ENCODE measurements at places on chromosomes 1 and 21.

DNA sequence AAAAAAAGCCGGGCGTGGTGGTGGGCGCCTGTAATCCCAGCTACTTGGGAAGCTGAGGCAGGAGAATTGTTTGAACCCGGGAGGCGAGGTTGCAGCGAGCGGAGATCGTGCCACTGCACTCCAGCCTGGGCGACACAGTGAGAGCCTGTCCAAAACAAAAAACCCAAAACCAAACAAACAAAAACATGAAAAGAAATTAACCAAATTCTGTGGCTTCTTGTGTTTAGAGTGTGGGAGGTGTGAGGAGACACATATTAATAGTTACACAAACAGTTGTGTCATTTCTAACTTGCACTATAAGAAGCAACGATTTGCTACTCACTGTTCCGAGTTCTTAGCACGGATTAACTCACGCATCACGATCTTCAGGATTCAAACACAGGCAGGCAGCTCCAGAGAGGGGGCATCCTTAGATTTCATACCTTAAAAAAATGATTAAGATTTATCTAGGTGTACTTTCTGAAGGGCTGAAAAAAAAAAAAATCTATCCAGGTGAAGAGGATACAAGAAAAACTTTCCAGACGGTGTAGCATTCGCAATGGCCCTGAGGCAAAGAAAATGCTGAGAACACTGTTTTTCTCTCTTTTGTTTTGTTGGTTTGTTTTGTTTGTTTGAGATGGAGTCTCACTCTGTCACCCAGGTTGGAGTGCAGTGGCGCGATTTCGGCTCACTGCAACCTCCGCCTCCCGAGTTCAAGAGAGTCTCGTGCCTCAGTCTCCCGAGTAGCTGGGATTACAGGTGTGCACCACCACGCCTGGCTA lies 713 bp upstream of the HMGCL start:
- DNase-seq: no peak

GRCh38 chr1:55181666-55182065 lies 33.5 kb downstream of the USP24 start:
- no peak for DNase-seq

DNA sequence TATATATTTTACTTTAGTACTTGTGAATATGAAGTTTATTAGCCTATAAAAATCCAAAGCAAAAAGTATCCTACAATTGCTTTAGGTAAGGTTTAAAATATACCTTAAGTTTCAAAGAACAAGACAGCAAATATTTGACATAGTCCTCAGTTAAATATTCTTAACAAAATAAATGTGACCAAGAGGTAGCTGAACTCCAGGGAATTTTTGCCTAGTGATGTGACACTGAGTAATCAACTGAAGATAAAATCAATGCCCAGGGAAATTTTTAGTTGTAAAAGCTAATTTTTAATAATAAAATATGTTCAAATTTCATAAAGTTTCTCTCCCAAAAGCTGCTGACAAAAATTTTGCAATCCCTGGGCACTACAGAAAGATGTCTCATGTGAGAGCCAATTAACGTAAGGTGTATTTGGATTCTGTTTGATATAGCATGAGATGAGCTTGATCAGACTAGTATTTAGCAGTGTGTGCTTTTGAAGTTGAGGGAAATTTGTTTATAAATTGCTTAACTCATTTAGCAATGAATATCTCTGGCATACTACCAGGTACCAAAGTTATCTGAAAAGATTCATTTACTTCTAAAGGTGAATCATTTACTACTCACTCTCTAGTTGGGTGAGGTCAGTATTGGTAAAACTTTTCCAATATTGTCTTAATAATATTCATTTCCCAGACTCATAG lies 80.2 kb upstream of the PALMD start:
- DNase-seq: no peak

DNA sequence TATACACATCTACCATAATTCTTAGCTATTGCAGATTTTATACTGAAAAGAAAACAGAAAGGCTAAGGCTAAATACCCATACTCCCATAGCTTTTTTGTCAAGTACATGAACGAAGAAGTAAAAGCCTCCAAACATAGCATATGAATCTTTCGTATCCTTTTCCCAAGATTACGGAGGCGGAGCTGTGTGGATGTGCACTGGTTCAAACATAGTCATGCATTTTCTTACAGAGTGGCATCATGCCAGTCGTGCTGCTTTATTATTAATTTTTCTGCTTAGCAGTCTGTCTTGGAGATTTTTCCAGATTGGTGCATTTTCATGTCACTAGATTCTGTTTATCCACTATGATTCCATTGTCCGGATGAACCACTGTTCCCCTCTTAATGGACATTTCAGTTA lies 118.7 kb upstream of the RUNX3 start:
- DNase-seq: no peak

GRCh38 chr1:179143322-179143721 lies 61.5 kb downstream of the TOR3A start:
- no peak for DNase-seq

- no peak for DNase-seq
These were observed 2.4 kb upstream of the PROX1 start for GRCh38 chr1:213985209-213986019.

DNA sequence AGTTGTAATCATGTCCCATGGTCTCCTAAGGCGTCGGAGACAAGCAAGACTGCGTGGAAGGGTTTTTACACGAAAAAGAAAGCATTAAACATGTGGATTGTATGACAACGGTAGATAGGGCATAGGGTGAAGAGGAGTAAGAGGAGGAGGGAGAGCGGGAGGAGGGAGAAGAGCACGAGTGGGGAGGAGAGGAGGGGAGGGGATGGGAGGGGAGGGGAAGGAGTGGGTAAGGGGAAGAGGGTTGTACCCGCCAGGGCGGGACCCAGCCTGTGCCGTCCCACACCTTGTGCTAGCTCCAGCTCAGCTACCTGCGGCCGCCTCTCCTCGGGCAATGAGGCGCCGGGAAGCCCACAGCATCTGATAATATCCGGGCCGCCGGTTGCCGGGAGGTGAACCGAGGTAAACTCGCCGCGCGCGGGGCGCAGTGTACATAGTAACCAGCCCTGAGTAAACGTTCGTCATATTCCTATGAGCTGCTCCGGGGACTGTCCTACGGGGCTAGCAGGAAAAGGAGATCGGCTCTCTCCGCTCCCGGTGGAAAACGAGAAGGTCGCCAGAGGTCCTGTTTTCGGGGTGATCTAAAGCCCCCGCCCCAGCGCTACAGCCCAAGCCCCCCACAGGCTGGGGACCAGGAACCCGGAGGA lies 449 bp upstream of the RCAN3 start:
- DNase-seq: no peak

DNA sequence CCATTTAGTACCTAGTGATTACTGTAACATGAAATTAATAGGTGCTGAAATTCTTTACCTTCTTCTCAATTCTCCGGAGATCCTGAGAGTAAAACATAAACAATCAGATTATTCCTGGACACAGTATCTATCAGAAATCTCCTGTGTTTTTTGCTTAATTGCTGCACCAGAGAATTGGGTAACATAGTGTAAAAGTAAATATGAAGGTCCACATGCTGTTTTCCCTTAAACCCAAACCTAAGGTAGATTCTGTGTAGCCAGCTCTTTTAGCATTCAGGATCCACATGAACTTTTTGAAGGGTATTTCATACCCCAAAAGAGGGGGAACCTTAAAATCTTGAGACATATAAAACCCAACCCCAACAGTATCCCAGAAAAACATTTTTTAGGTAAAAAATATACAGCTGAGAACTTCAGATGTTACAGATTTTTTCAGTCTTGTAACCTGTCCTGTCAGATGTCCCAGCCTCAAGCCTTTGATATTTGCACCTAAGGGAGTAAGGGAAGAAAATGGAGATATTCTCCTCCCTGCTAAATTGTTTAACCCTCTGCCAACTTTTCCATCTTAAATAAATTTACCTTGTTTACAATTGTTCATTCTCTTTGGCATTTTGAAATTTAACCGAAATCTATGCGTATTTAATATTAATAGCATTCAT lies 11.2 kb downstream of the ODR4 start:
- no peak for DNase-seq

- DNase-seq: no peak
These were observed at the start of gene COL11A1 for GRCh38 chr1:103108376-103109150. Gene COL11A1, minus strand, starts transcription at chr1:103108522. Its CDS starts 344 bp downstream, at chr1:103108178.

Measured in hippocampal formation (tissue), 2 donors.